ENCODE measurements at places on chromosomes 7 and 10.

GRCh38 chr7:154880513-154880912, 122.4 kb downstream of the PAXIP1 start:
- H3K27me3 ChIP-seq: no peaks in the 10 kb centered on the region
- H3K4me3 ChIP-seq: no peak overlapping the region
- H3K4me1 ChIP-seq: peaks cover 13% of the 10 kb centered on the region
- H3K27ac ChIP-seq: no peak overlapping the region

- DNase-seq: no peak
- H3K36me3 ChIP-seq: no peaks in the 10 kb centered on the region
- H3K27ac ChIP-seq: no peak overlapping the region
- H3K4me1 ChIP-seq: no peaks in the 10 kb centered on the region
- no peaks in the 10 kb centered on the region for H3K27me3 ChIP-seq
These were observed 622.4 kb upstream of the C7orf33 start for GRCh38 chr7:147968046-147968610.

- no peaks in the 10 kb centered on the region for H3K27me3 ChIP-seq
- no peaks in the 10 kb centered on the region for H3K36me3 ChIP-seq
- no peak overlapping the region for H3K4me3 ChIP-seq
- no peak for DNase-seq
These were observed 16.9 kb downstream of the MDFIC start for GRCh38 chr7:114938785-114939184.

DNA sequence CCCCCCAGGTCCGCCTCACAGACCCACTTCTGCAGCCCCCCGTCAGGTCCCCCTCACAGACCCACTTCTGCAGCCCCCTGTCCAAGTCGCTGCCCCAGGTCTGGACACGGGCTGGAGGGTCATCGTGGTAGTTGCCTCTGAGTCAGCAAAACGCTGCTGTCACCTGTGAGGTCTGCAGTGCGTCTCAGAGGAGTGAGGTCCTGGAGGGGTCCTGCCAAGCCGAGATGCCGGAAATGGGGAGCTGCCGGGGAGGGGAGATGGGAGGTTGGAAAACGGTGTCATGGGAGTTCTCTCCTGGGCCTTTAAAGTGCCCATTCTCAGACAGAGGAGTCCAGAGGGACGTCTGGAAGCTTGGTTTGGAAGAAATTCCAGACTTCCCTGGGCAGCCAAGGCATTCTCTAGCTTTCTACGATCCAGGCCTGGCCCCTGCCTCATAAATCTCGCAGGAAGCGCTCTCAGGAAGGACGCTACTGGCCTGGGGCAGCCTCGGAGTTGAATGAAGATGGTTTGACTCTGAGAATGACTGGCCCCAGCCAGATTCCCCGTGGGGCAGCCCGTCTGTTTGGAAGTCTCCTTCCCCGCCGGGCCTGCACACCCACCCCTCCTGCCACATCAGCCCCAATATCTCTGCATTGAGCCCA, 38.7 kb downstream of the CALML3 start:
- H3K27me3 ChIP-seq: no peaks in the 10 kb centered on the region
- no peak for DNase-seq
- H3K4me1 ChIP-seq: peaks cover 12% of the 10 kb centered on the region

GRCh38 chr7:128076196-128076795, 45.1 kb upstream of the LRRC4 start:
- H3K4me1 ChIP-seq: peaks cover 25% of the 10 kb centered on the region
- H3K36me3 ChIP-seq: no peaks in the 10 kb centered on the region

- H3K27ac ChIP-seq: no peak overlapping the region
- DNase-seq: no peak
- no peaks in the 10 kb centered on the region for H3K27me3 ChIP-seq
- H3K36me3 ChIP-seq: no peaks in the 10 kb centered on the region
These were observed 426.3 kb upstream of the POT1 start for GRCh38 chr7:125355899-125356298.

GRCh38 chr7:7533831-7534430, 1.7 kb downstream of the COL28A1 start:
- H3K4me3 ChIP-seq: no peak overlapping the region
- H3K4me1 ChIP-seq: peaks cover 21% of the 10 kb centered on the region
- no peaks in the 10 kb centered on the region for H3K27me3 ChIP-seq
- no peak overlapping the region for H3K27ac ChIP-seq

DNA sequence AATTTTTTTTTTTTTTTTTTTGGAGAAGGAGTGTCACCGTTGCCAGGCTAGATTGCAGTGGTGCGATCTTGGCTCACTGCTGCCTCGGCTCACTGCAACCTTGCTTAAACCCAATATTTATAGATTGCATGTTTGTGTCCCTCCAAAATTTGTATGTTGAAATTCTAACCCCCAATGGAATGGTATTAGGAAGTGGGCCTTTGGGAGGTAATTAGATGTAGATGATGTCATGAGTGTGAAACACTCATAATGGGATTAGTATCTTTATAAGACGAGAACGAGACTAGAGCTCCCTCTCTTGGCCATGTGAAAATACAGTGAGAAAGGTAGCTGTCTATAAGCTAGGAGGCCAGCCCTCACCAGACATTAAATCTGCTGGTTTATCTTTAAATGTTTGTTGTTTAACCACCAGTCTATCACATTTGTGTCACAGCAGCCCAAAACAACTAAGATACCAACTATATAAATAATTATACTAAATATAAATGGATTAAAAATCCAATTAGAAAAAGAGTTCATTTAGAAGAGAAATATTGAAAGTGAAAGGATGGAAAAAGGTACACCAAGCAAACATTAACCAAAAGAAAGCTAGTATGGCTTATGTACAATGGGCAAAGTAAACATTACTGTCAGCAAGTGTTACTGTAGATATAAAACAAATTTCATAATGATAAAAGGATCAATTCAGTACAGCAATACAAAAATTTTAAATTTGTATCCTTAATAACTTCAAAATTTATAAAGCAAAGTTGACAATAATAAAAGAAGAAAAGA, 9.3 kb downstream of the TCAF1 start:
- no peaks in the 10 kb centered on the region for H3K36me3 ChIP-seq
- no peaks in the 10 kb centered on the region for H3K27me3 ChIP-seq
- no peak overlapping the region for H3K4me3 ChIP-seq
- H3K4me1 ChIP-seq: peaks cover 12% of the 10 kb centered on the region
- DNase-seq: peak; percentile 66

GRCh38 chr10:108443636-108444035, 1279.1 kb upstream of the SORCS1 start:
- no peaks in the 10 kb centered on the region for H3K4me1 ChIP-seq
- H3K4me3 ChIP-seq: no peak overlapping the region

DNA sequence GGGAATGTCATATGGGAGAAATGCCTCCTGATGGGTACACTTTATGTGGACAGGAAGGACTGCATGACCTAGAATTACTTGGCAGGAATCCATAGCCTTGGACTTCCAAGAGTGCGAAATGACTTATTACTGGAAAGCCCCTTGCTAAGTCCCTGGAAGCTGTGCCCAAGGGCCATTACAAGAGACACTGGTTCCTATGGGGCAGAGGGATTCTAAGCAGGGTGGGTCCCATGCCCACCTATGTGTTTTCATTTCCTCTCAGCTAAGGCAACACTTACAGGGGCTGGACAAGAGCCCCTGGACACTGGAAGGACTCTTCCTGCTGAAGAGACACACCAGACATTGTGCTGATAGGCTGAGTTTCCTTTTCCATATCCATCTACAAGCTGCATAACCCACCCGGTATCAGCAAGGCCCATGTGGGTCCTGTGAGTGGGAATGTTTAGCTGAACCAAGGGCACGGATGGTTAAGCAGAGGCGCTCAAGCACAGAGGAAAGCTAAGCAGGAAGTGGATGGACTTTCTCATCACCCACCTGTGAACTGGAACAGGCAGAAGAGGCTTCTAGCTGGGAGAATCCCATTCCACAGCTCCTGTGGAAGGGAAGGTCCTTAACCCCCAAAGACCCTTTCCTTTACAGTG, 56.2 kb downstream of the XPNPEP1 start:
- H3K4me1 ChIP-seq: peaks cover 6% of the 10 kb centered on the region
- no peaks in the 10 kb centered on the region for H3K27me3 ChIP-seq
- no peak overlapping the region for H3K27ac ChIP-seq
- H3K36me3 ChIP-seq: peaks cover 7% of the 10 kb centered on the region
- no peak overlapping the region for H3K4me3 ChIP-seq

DNA sequence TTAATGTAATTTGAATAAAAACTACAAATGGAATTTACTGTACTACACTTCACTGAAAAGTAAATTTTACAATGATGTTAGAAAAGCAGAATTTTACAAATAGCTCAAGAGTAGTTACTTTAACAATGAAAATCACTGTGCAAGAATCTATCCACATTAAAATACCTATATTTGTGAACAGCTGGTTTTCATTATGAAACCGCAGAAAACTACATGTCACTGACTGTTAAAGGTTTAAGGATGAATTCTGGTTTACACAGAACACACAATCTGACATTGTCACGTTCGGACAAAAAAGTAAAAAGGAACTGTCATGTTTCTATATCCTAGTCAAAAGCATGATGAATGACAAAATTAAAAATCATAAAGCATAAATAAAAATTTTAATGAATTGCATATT, 415.3 kb upstream of the PRKCQ start:
- H3K4me1 ChIP-seq: no peaks in the 10 kb centered on the region
- H3K36me3 ChIP-seq: no peaks in the 10 kb centered on the region
- H3K27ac ChIP-seq: no peak overlapping the region

DNA sequence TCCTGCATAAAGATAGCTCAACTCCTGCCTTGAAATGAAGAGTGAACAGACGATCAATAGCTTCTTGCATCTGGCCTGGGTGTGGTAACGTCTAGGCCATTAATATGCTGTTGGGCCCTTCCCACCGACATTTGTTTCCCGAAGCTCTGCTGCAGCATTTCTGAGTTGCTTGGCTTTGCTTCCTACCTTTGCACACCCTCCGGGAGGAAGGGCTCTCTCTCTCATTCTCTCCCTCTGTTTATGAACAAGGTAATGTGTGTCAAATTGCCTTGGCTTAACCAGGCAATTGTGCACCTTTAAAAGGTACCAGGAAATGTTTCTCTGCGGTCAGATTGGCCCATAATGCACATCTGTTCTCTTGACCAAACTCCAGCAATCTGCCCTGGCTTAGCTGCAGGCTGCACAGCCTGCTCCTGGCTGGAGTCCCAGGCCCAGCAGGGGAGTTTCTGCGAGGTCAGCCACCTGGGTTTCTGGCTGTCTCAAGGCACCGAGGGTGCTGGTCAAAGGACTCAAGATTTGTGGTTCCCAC, 223.7 kb downstream of the SNX10 start:
- peaks cover 4% of the 10 kb centered on the region for H3K4me1 ChIP-seq

DNA sequence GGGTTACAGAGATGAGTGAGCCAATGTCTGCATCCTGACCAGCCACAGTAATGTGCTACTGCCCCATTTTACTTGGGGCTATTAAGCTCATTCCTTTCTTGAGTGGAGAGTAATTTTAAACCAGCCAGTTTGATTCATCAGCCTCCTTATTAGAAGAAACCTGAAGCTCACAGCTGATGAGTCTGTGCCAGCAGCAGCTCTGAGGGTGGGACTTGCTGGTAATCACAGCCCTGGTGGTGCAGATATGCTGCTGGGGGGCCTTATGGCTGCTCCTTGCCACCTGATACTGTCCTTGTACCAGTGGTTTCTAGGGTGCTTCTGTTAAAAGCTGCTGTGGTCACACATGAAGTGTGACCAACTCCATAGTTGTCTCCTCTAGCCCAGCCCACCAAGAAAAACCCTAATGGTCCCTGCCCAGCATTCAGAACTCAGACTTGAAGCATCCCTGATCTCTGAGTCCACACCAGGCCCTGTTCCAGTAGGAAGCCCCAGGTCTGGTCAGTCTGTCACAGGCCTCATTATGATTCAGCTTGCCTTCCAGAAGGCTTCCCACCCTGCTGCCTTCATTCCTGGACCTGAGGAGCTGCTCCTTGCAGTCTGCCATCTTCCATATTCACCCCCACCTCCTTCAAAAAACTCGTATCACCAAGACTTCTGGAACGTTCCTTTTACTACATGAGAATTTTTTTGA, 28.9 kb upstream of the RBM20 start:
- H3K4me3 ChIP-seq: no peak overlapping the region
- no peaks in the 10 kb centered on the region for H3K27me3 ChIP-seq
- peaks cover 11% of the 10 kb centered on the region for H3K4me1 ChIP-seq
- H3K27ac ChIP-seq: no peak overlapping the region

DNA sequence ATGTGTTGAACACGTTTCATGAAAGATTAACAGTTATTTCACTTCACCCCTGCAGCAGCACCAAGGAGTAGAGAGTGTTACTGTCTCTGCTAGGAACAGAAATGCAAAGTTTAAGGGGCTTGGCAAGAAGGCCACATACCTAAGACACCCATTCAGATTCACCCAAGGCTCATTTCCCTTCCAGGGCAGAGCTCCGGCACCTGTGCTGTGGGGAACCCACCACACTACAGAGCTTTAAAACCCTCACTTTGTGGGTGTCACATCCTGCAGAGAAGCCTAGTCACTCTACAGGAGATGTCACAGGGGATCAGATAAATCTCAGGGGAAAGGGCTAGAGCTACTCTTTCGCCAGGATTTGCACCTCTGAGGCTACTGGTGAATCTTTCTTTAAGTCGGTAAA, 176.1 kb upstream of the KLF6 start:
- no peak overlapping the region for H3K27ac ChIP-seq
- no peak for DNase-seq
- H3K4me3 ChIP-seq: no peak overlapping the region
- H3K4me1 ChIP-seq: peaks cover 20% of the 10 kb centered on the region

DNA sequence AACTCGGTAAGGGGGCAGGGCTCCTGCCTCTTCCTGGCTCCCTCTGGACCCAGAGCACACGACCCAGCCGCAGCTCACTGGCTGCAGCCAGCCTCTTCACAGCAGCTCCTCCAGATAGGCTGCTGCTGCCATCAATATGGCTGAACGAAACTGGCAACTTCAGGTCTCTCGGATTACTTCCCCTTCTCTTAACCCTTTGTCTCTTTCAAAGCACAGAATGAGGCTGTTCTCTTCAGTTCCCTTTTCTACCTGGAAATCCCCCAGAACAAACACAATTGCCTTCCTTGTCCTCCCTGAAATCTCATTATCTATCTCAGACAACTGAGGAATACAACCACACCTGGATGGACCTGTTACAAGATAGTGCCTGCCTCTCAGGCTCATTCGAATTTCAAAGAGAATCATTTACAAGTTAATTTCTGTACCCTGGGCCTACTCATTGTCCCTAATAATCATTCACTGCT, 193.4 kb upstream of the MBL2 start:
- H3K27me3 ChIP-seq: peaks cover 15% of the 10 kb centered on the region
- peaks cover 25% of the 10 kb centered on the region for H3K4me1 ChIP-seq
- H3K27ac ChIP-seq: no peak overlapping the region
- peak; percentile 64 for DNase-seq
- H3K4me3 ChIP-seq: no peak overlapping the region

- H3K4me3 ChIP-seq: no peak overlapping the region
- H3K27ac ChIP-seq: no peak overlapping the region
- peak; percentile 55 for DNase-seq
- H3K4me1 ChIP-seq: no peaks in the 10 kb centered on the region
These were observed 5.0 kb downstream of the MYO1G start for GRCh38 chr7:44973610-44974401.

GRCh38 chr7:110685899-110686298, 405.0 kb upstream of the LRRN3 start:
- H3K27ac ChIP-seq: no peak overlapping the region
- no peaks in the 10 kb centered on the region for H3K4me1 ChIP-seq
- DNase-seq: no peak

Measured in neural progenitor cell (in vitro differentiated cells).